ENCODE measurements at places on chromosomes 2 and 18. TPM values are rescaled to one million over a fixed set of nuclear protein-coding genes. Genes with fewer than 3 reads are reported as not detected.

- H3K27ac ChIP-seq = no peak overlapping the region
- H3K4me3 ChIP-seq = no peak overlapping the region
- H3K4me1 ChIP-seq = no peaks in the 10 kb centered on the region
- H3K36me3 ChIP-seq = peaks cover 25% of the 10 kb centered on the region
- no peak for DNase-seq
- H3K27me3 ChIP-seq = no peaks in the 10 kb centered on the region
These were observed 75.3 kb downstream of the MBD2 start for GRCh38 chr18:54149078-54149697.

GRCh38 chr2:59905731-59906130 is 647.7 kb downstream of the BCL11A start:
- no peaks in the 10 kb centered on the region for H3K36me3 ChIP-seq
- H3K4me3 ChIP-seq = no peak overlapping the region
- no peak for DNase-seq
- no peak overlapping the region for H3K27ac ChIP-seq

The CAPN10 gene
- 79.8 TPM for total RNA-seq

DNA sequence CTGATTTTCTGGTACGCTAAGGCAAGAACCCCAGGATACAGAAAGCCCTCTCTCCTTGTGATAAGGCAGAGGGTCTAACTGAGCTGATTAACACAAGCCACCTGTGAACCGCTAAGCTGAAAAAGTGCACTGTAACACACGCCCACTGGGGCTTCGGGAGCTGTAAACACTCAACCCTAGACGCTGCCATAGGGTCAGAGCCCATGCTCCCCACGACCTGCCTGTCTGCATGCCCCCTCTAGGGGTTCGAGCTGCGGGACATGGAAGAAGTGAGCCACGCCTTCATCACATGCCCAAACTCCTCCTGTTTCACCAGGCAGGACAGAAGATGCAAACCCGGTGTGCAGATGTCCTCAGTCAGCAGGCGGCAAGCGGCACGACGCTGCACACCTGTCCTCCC is 173.9 kb upstream of the RAB12 start:
- no peaks in the 10 kb centered on the region for H3K36me3 ChIP-seq
- H3K4me3 ChIP-seq = no peak overlapping the region
- no peak for DNase-seq
- H3K27me3 ChIP-seq = no peaks in the 10 kb centered on the region

The DYNC1I2 gene
- total RNA-seq = 71.7 TPM
